ENCODE measurements at places on chromosomes 3 and 15.

DNA sequence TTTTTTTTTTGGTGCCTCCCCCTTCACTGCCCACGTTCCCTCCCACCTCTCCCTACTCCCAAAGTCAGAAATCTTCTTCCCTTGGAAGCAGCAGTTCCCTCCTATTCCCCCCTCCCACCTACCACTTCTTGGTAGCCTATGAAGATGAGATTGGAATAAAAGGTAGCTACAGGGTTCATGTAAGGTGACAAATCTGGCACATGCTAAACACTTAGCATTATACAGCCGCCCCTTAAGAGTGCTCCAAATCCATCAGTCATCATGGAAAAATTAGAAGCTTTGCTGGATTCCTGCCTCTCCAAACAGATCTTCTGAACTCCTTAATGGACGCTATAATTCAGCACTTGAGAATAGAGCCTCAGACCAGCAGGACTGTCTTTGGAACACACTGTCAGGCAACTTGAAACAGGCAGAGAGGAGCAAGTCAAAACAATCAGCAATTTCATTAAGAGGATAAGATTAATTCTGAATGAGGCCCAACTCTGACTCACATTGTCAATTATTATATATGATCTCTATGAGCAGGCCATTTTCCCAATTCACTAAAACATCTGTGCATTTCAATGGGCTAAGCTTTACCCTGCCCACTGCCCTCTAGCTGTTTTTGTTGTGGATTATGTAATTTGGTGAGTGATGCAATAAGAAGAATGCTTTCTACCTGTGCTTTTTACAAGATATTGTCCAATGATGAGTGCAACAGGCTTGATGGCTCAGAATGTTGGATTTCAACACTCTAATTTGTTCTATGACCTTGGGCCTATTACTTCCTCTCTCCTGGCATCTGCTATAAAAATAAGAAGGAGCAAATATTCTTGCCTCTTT is 34.6 kb upstream of the SPRED1 start:
- DNase-seq, result no peak

- no peak for DNase-seq
Observed at GRCh38 chr15:33584797-33585196, 274.0 kb downstream of the RYR3 start.

- DNase-seq, result no peak
Observed at GRCh38 chr3:41053220-41053619, 146.1 kb upstream of the CTNNB1 start.

DNA sequence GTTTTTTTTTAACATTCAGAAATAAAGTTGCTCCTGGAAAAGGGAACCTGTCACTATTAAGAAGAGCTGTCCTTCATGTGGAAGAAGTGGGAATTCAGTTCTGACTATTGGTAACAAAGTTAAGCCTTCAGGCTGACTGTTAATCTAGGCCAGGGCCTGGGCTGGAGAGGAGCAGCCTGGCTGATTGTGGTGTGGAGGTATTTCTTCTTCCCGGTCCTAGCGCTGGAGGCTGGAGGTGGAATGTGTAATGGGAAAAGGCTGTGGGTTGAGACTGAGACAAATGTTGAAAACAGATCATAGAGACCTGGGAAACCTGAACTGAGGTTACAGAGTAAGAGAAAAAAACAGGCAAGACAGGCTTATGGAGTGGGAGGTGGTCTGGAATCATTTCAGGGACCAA is 23.8 kb upstream of the SH3BP5 start:
- no peak for DNase-seq

GRCh38 chr3:183312433-183312832 is 59.4 kb downstream of the B3GNT5 start:
- no peak for DNase-seq

DNA sequence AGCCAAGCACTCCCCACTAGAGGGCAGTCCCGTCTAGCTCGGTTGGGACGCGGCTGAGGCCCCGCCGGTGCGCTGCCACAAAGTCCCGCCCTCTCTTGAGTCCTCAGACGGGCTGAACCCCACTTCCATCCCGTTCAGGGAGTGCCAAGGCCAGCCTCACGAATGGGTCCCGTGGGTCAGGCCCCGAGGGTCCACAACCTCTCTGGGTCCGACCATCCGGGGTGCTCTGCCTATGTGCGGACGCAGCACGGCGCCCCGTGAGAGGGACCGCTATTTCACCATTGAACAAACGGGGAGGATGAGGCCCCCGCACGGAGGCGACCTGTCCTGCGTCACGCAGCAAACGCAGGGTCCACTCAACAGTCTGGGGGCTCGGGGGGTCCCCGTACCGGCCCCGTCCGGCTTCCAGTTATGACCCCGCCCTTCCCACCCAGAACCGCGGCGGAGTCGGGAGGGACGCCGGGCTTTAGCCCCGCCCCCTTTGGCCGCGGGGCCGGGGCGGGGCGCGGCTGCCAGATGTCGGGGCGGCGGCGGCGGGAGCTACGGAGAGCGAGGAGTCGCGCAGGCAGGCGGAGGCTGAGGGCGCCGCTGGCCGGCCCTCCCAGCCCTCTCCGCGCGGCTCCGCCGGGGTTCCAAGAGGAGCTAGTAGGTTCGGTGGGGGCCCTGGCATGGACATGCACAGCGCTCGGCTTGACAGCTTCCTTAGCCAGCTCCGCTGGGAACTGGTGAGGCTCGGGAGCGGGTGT is at the start of gene INKA1:
Gene INKA1 (plus strand): TSS at position 543 of the 746 bp plus-strand sequence. CDS start 132 bp downstream, at position 675.
- peak; percentile 81 for DNase-seq

- DNase-seq, result no peak
Observed at GRCh38 chr15:62449638-62450037, 284.6 kb upstream of the C2CD4B start.

DNA sequence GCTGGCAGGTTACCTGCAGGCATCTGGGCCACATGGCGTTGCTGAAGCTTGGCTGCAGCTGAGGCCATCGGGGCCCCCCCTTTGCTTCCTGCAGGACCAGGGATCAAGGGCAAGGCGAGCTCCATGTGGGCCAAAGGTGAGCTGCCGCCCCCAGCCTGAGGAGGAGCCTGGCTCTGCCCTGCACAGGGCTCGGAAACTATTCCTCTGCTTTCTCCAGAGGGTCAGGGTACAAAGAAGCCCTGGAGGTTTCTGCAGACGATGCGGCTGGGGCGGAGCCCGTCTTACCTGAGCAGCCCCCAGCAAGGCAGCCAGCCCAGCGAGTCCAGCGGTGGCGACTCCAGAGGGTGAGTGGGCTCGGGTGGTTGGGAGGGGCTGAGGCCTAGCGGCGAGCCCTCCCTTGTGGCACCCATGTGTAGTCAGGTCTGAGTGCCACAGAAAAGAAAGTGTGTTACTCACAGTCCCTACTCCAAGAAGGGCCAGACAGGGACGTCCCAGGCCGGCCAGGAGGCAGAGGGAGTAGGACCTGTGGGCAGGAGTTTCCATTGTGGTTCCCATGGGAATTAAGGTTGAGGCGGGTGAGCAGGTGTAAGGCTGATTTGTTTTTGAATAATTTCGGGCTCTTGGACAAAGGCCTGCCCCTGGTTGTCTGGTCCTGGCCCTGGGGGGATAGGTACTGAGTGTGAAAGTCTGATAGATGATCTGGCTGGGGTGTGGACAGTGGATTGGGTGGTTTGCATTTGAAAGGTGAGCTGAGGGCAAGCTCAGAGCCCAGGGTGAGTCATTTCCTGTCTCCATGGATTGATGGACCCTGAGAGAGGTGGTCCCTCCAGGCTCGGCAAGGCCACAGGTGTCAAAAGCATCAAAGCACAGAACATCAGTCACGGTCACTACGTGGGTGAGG is 25.4 kb downstream of the CFAP100 start:
- no peak for DNase-seq

Data from stimulated activated CD8-positive, alpha-beta memory T cell treated with anti-CD3 and anti-CD28 coated beads, Interleukin-2, amount 100 ng/mL, for 1 hour (primary cell).